ENCODE measurements at places on chromosomes 11 and 22.

- no peak for DNase-seq
Measured at GRCh38 chr22:31139866-31140716, at the start of gene PLA2G3. Gene PLA2G3 (minus strand): TSS chr22:31140508. CDS start chr22:31140354, 154 bp downstream.

DNA sequence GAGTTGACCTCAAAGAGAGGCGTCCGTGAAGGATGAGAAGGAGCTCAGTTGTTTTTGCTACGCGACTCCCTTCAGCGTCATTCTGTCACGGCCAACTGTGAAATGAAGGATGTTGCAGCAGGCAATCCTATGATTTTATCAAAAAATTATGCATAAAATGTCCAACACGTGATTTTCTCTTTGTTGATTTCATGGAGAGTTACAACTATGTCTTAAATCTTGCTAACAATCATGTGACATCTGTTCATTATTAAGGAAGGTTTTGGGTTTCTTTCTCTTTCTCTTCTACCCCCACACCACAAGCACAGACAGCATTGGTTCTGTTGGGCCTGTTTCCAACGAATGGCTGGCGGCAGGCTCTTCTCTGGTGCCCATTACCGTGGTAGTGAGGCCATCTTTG lies 3.7 kb downstream of the KRTAP5-4 start:
- DNase-seq, result no peak

GRCh38 chr11:1231396-1232020 lies 8.6 kb downstream of the MUC5B start:
- no peak for DNase-seq

- DNase-seq, result no peak
Measured at GRCh38 chr22:44263547-44263946, 49.2 kb downstream of the SHISAL1 start.

DNA sequence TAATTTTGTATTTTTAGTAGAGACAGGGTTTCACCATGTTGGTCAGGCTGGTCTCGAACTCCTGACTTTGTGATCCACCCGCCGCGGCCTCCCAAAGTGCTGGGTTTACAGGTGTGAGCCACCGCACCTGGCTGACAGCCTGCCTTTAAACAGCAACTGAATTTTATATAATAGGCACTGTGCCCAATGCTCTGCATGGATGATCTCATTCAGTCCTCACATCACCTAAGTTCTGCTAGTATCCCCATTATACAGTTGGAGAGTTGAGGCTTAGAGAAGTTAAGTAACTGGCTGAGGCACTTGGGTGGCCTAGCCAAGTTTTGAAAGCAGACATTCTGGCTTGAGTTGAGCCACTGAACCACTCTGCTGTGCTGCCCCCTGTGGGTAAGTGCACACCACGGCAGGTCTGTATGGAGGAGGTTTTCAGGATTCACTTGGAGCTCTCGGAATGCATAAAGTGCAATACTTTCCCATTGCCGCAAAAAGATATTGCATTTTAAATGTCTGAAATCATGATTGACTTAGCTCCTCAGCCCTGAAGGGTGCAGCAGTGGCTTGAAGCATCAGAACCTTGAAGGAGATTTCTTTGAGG lies 112.4 kb downstream of the LDLRAD3 start:
- DNase-seq, result no peak

DNA sequence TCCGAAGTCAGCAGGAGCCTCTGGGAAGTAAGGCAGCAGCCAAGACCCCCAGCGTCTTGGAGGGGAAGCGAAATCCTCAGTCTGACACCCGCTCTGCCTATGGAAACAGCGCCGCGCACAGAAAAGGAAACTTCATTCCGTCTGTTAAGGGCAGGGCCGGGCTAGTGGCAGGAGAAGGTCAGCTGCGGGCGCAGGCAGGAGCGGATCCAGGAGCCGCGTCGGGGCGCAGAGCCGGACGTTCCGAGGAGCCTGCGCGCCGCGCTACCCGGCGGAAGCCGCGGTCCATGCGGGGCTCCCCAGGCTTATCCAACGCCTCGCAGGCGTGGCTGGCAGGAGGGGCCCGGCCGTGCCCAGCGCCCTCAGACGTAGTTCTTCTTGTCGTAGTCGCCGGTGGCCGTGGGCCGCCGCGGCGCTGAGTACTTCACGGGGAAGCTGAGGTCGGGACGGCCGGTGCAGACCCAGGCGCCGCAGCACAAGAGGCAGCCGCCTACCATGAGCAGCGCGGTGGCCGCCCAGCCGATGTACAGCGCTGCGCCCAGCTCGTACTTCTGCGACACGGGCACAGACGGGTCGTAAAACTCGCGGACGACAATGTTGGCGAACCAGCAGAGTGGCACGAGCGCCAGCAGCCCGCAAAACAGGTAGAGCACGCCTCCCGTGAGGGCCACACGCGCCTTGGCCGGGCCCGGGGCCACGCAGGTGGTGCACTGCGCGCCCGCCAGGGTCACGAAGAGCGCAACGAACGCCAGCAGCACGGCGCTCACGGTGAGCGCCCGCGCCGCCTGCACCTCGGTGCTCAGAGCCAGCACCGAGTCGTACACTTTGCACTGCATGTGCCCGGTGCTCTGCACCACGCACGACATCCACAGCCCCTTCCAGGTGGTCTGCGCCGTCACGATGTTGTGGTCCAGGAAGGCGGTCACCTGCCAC lies 705 bp downstream of the CLDN5 start:
- no peak for DNase-seq

DNA sequence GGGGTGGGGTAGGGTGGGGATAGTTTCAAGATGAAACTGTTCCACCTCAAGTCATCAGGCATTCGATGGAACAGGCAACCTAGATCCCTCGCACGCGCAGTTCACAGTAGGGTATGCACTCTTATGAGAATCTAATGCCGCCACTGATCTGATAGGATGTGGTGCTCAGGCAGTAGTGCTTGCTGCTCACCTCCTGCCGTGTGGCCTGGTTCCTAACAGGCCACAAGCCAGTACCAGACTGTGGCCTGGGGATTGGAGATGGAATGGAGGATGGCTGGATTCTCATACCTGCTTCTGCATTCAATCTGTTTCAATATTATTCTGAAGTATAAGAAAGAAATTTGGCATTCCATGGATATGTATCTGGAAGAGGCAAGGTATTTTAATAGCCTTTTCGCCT lies 73.1 kb downstream of the RBFOX2 start:
- no peak for DNase-seq

GRCh38 chr11:19244621-19245020 lies 3.9 kb upstream of the E2F8 start:
- no peak for DNase-seq

- DNase-seq, result no peak
Measured at GRCh38 chr11:69386594-69387408, 92.8 kb downstream of the MYEOV start.

DNA sequence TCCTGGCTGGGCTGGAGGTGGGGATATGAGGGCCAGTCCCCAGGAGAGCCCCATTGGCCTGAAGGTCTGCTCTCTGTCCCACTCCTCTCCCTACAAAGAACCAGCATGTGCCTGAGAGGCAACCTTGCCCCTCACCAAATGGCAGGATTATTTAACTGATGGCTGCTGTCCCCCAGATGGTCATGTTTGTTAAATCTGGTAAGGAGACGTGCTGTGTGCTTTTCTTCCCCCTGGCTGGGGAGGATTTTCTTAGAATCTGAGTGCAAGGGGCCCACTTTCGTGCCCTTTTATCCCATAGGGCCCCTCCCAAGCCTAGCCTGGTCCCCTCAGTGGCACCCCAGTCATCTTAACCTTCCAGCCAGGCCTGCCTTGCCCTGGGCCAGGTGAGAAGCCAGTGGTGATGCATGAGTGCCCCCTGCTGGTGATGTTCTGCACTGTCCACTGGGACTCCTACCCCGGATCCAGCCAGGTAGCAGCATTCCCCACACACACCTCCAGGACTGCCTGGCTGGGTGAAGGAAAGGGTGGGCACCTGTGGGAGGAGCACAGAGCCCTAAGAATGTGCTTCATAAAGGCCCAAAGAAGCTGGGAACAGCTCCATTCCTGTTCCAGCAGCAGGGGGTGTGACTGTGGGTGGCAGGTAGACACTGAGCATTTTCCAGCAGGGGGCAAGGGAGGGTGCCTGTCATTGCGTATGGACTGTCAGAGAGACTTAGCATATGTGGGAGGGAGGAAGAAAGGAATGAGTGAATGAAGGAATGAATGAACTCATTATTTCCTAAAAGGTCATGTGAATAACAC lies 28.9 kb downstream of the MFNG start:
- DNase-seq, result peak; percentile 53

GRCh38 chr22:29824677-29825076 lies 13.4 kb downstream of the ASCC2 start:
- no peak for DNase-seq

- no peak for DNase-seq
Measured at GRCh38 chr11:64238999-64239398, 1.9 kb upstream of the FKBP2 start.

DNA sequence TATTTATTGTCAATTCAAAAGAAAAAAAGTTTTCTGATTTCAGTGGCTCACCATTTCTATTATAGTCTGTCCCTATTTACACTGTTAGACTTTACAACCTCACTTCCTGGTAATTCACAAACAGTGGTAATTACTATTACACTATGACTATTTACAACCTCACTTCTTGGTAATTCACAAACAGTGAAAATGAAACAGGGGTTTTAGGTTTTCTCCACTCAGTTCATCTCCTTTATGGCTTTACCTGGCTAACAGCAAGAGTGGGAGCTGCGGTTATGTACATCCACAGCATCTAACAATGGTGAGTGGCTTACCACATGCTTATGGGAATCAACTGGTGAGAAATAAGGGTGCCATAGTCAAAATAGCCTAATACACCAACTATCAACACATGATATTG lies 166.4 kb downstream of the CASP12 start:
- DNase-seq, result no peak

GRCh38 chr11:126385991-126386728 lies 30.7 kb downstream of the ST3GAL4 start:
- DNase-seq, result no peak

GRCh38 chr22:44171561-44171960 lies 9.2 kb upstream of the PARVG start:
- DNase-seq, result no peak

- DNase-seq, result no peak
Measured at GRCh38 chr11:114705280-114706024, 27.1 kb downstream of the NXPE2 start.

DNA sequence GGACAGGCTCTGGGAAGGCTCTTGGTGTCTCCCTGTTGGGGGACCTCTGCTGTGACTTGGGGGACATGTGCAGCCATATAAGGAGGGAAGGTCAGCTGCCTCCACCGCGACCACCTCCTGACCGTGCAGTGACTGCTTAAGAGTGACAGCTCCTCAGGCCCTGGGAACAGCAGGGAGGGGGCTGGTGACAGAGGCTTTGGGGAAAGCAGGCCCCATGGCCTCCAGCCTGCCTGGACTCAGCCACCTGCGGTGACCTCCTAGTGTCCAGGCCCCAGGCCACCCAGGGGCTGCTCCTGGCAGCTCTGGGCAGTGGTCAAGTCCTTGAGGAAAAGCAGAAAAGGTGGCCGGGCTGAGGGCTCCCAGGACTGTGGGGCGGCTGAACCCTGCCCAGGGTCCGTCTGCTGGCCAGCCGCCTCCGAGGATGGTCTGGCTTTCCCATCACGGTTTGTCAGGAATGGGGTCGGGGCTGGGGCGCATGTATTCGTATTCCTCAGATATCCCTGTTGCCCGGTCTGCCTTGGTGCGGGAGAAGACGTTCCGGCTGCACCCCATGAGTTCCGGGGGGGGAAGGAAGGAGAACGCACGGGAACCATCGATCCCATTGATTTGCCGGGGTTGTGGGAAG lies 96.8 kb downstream of the WNT7B start:
- no peak for DNase-seq

GRCh38 chr11:76181371-76181770 lies 24.9 kb downstream of the WNT11 start:
- DNase-seq, result no peak

- no peak for DNase-seq
Measured at GRCh38 chr11:47915783-47916182, 64.6 kb upstream of the PTPRJ start.

DNA sequence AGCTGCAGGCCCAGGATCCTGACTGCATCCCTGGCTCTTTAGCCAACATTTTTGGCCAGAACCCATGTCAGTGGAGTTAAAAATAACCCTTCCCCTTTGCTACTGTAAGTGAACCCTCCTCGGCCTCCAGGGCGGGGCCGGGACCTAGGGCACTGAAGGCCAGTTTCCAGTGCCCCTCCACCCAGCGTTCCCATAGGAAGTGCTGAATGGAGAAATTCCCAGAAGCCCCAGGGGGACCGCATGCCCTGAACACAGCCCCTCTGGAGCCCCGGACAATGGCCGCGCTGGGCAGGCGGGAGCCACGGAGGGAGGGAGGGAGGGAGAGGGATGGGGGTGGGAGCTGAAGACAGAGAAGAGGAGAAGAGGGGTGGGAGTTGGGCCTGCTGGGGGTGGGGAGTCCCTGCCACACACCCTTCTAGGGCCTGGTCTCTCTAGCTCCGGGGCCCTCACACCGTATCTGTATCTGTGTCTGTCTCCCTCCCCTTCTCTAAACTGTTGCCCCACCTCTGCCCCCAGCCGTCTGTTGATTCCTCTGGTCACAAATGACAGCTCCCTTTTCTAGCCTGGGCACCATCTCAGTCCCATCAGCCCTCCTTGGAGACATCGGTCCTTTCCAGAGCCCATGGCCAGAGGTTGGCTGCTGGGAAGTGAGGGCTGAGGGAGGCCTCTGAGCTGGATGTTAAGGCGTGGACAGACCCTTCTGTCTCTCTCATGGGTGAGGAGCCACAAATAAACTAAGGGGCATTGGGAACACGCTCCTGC lies 10.9 kb downstream of the PDGFB start:
- DNase-seq, result no peak

DNA sequence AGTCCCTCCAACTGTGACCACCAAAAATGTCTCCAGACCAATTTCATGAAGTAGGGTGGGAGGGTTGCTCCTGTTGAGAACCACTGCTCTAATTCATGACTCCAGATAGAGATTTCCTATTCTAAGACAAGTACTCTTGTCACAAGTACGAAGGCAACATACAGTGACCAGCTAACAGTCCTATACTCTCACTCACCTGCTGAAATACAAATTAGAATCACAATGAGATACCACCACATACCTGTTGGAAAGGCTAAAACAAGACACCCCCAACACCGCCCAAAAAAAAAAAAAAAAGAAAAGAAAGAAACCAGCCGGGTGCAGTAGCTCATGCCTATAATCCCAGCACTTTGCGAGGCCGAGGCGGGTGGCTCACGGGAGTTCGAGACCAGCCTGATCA lies 310.5 kb downstream of the SWAP70 start:
- DNase-seq, result no peak

- no peak for DNase-seq
Measured at GRCh38 chr11:60658409-60658808, 41.0 kb upstream of the MS4A8 start.

DNA sequence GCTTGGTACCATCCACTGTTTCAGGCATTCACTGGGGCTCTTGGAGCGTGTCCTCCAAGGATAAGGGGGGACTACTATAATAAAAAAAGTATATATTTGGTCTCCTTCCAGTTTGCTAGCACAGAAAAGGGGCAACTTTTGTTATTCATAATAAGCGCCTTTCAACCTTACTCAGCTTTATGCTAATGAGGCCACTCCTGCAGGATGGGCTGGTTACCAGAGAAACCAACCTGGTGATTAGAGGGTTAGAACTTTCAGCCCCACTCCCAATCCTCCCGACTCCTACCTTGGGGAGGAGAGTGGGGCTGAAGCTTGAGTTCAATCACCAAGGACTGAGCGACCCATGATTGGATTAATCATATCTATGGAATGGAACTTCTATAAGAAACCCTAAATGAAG lies 31.8 kb downstream of the PPFIBP2 start:
- no peak for DNase-seq

All from T1000 (cell line).